ENCODE measurements at places on chromosomes 1 and 21. TPM values are rescaled to one million over a fixed set of nuclear protein-coding genes. Genes with fewer than 3 reads are reported as not detected.
A peak's percentile ranks its signal among the peaks of the same experiment; 100 is the strongest.

GRCh38 chr1:221709854-221710253, 32.0 kb downstream of the DUSP10 start:
- no peak for DNase-seq

GRCh38 chr1:98078596-98078995, 157.8 kb upstream of the DPYD start:
- no peak for DNase-seq

- DNase-seq = no peak
Observed at GRCh38 chr1:192984080-192984479, 75.1 kb downstream of the UCHL5 start.

DNA sequence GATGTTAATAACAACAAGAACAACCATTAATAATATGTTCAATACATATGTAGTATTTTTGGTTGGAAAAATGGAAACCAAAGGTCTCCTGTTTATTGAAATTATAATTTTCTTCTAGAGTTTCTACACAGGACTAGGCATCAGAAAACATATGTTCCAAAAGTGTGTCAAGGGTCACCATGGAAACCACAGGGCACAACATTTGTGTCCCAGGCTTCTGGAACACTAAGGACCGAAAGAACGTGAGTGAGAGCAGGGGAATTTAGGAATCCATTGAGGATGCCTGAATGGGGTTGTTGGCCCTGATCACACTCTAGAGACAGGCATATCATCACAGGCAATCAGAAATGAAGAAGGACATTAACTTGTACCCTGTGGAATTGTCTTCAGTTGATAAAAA, 7.5 kb upstream of the CDC14A start:
- DNase-seq = no peak

DNA sequence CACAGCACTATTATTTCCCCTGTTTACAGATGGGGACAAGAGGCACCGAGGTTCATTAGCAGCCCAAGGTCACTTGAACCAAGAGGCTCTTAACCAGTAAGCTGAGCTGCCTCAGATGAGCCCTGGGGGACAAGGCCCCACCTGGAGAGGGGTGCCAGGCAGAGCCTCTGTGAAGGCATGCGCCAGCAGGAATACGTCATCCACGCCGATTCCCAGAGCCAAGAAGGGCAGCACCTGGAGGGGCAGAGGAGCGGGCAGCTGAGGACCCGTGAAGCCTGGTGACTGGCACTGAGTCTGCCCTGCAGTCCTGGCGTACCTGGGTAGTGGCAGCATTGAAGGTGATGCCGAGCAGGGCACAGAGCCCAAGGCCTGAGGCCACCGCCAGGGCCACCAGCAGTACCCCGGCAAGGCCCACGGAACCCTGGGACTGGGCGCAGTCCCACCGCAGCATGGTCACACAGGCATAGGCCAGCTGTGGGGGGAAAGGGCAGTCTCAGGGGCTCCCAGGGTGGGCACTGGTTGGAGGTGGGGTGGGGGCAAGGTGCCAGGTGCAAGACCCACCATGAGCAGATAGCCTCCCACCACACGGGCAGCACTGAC, 14.1 kb downstream of the PTCH2 start:
- no peak for DNase-seq

DNA sequence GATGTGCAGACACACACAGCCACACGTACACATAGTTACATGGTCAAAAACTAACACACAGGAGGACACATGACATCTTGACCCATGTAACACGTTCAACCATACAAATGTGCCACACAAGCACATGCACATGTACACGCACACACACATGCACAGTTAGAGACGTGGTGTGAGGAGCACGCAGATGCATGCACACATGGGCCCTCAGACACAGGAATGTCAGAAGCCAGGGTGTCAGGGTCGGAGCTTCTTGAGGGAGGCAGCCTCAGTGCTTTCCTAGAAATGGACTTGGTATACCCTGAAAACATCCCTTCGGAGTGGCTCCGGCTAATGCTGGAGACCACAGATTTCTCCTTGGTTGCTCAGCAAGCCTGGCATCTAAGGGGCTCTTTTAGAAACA, 114.3 kb downstream of the DMRTB1 start:
- DNase-seq = no peak

- DNase-seq = no peak
Observed at GRCh38 chr1:196260270-196260669, 348.0 kb downstream of the KCNT2 start.

- no peak for DNase-seq
Observed at GRCh38 chr1:99365141-99365540, 100.8 kb downstream of the PLPPR4 start.

DNA sequence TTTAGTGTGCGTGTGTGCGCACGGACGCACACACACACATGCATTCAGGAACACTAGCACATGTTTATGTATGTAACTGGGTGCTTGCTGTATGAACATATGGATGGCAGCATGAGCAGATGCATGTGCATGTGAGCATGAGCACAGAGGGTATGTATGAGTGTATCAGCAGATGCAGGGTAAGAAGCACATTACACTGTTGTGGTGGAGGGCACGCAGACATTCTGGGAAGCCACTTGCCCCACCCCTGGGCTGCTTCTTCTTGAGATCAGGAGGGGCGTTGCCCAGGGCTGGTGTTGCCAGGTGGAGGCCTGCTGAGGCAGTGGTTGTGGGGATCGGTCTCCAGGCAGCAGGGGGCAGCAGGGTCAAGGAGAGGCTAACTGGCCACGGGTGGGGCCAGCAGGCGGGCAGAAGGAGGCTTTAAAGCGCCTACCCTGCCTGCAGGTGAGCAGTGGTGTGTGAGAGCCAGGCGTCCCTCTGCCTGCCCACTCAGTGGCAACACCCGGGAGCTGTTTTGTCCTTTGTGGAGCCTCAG, 3.9 kb upstream of the P3R3URF start:
- peak; percentile 93 for DNase-seq

DNA sequence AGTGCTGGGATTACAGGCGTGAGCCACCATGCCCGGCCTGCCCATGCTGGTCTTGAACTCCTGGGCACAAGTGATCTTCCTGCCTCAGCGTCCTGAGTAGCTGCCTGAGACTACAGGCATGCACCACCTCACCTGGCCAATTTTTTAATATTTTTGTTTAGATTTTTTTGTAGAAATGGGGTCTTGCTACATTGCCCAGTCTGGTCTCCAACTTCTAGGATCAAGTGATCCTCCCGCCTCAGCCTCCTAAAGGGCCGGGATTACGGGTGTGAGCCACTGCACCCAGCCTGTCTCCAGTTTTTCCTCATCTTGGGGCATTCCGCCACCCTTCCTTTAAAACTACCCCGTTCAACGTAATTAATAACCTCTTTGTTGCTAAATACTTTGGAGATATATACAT, 7.4 kb downstream of the PMF1 start:
- no peak for DNase-seq

DNA sequence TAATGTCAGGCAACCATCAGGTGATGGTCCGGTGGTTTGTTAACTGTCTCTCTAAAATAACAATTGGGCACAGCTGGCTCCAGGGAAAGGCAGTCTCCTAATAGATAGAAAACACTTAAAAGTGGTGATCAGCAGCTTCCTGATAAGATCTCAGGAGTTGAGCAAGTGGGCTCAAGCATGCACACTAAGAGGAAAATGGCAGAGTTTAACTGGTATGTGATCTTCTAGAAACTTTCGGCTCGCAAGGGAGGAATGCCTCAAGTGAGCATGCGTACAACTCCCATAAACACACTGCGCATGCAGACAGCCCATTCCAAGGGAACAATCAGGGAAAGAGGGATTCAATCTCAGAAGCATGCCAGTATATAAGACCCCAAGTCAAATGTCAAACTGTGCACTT, 52.2 kb upstream of the VTCN1 start:
- no peak for DNase-seq

- DNase-seq = no peak
Observed at GRCh38 chr1:88984569-88984968, 7.9 kb downstream of the KYAT3 start.

DNA sequence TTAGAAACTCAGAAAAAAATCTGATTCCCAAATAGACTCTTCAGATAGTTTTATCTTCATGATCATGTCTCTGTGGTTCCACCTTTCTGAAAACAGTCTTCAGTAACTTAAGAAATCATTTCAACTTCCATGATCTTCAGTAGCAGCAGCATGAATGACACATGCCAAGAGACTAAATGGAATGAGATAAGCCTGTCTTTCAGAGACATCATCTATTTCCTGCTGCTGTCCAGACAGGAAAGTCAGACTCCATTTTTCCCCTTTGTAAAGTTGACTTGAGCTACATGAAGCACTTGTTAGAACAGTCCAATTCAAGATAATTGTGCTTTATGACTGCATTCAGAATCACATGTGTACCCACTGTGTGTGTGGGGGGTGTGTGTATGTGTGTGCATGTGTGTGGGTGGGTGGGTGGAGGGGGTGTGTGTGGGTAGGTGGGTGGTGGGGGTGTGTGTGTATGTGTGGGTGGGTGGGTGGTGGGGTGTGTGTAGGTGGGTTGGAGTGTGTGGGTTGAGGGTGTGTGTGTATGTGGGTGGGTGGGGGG, 58.8 kb downstream of the CLIC4 start:
- DNase-seq = no peak

GRCh38 chr1:64915381-64916274, 50.7 kb downstream of the JAK1 start:
- no peak for DNase-seq

- no peak for DNase-seq
Observed at GRCh38 chr1:196897158-196897828, 9.4 kb downstream of the CFHR4 start.

DNA sequence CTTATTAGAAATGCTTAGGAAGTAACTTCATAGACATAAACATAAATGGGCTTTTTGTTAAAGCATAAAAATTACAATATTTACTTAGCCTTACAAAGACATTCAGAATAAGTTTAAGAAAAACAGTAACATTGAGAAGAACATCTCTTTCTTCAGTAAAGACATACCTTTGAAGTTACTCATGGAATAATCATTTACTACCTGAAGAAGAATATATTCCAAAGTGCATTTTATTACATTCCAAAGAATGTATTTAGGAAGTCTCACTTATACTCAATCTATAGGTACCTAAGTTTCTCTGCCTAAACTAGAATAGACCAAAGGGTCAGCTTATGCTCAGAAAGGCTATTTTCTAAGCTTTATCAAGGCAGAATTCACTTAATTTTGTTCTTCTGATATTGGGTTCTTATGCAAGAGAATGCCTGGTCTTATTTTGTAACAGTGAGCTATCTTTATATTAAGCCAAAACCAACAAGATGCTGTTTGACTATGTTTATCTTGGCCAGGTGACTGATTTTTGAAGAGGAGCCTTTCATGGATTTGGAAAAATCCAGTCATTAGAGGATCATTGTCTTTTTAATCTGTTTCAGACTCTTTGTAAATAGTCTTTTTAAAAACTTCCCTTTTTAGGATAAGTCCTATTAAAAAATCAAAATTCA, 110.1 kb downstream of the OLFML2B start:
- no peak for DNase-seq

- no peak for DNase-seq
Observed at GRCh38 chr1:94121411-94121821, 468 bp upstream of the ABCA4 start.

- no peak for DNase-seq
Observed at GRCh38 chr1:202994756-202995155, 12.4 kb upstream of the TMEM183A start.

DNA sequence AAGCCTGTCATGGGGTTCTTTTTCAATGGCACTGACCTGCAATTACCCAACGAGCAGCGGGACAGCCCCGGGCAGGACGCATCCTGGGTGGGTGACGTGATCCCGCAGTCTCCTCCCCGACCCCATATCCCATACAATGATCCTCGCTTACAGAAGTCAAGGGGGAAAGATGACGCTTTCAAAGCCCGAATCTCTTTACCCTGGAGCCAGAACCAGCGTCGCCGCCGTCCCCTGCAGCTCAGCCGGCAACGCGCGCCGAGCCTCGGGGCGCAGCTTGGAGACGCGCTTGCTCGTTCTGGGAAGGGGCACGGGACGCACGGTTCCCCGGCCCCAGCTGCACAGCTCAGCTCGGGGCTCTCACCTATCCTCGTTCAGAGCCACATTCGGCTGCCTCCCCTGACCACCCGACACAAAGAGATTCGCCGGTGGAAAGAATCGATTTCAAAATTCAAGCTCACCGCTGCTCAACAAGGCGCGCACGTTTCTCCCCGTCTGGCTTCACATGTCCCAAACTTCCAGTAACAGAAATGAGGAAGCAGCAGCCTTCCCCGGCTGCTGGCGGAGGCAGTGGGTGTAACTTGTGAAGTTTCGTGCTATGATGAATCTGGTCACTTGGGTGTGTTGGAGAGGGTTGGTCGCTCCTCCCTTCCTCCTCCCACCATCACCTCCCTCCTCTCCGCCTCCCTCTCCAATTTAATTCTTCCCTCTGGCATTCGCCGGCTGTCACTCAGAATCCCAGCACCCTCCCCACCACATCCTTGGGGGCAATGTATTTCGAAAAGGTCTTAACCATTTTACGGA, at the start of gene TIAM1:
Gene TIAM1 (minus strand): TSS at position 582 of the 801 bp plus-strand sequence. CDS start 77,289 bp downstream, outside the sequence.
- DNase-seq = peak; percentile 54

DNA sequence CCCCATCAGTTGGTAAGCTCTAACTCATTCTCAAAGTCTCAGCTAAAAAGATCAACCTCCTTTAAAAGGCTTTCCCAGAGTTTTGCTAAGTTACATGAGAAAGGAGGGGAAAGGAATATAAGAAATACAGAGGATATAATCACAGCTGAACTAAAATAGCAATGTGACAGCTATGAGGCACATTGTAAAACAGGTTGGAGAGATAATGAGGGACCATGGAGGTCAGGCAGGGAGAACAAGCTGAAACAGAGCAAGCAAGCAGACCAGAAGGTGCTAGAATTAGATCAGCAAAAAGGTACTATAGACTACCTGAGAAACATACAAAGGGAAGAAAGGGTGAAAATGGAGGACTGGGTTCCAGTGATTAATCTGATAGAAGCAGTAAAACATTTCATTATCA, 28.5 kb downstream of the GPATCH2 start:
- no peak for DNase-seq

- no peak for DNase-seq
Observed at GRCh38 chr1:69991644-69992043, 213.7 kb downstream of the LRRC40 start.

- no peak for DNase-seq
Observed at GRCh38 chr1:174358344-174358743, 89.4 kb upstream of the GPR52 start.

- no peak for DNase-seq
Observed at GRCh38 chr1:30905916-30906620, 2.5 kb downstream of the SDC3 start.

- no peak for DNase-seq
Observed at GRCh38 chr1:219812491-219813203, 115.7 kb downstream of the SLC30A10 start.

The TRAF3IP3 gene
- total RNA-seq = 8.1 TPM

The COL11A1 gene
- not detected for total RNA-seq

The UBE2J2 gene
- 64.2 TPM for total RNA-seq

The FAAH gene
- total RNA-seq = 107 TPM

The OR10Z1 gene
- total RNA-seq = not detected

The AIDA gene
- total RNA-seq = 26.4 TPM

The MYOCOS gene
- not detected for total RNA-seq

The RGS21 gene
- total RNA-seq = not detected

The FAM3B gene
- total RNA-seq = 136 TPM

The KIAA0319L gene
- total RNA-seq = 127 TPM

The ERG gene
- total RNA-seq = 5.1 TPM

The PGLYRP4 gene
- total RNA-seq = not detected

The HOOK1 gene
- 20.6 TPM for total RNA-seq

The GPR161 gene
- total RNA-seq = 1.9 TPM

The SLAMF7 gene
- 2.5 TPM for total RNA-seq

The EDEM3 gene
- total RNA-seq = 37.4 TPM

The C8A gene
- not detected for total RNA-seq

The GSTM5 gene
- total RNA-seq = 2.0 TPM

Measured in Peyer's patch (tissue), 4 donors.